Muscle of arm (tissue), 14 donors: ENCODE measurements at places on chromosomes 7 and 10.

GRCh38 chr10:79344502-79345195, 2.6 kb upstream of the PPIF start:
- no peak for DNase-seq

GRCh38 chr7:1555046-1555812, 776 bp downstream of the TMEM184A start:
- no peak for DNase-seq

- DNase-seq = no peak
Measured at GRCh38 chr10:111137007-111137406, 60.2 kb downstream of the ADRA2A start.

DNA sequence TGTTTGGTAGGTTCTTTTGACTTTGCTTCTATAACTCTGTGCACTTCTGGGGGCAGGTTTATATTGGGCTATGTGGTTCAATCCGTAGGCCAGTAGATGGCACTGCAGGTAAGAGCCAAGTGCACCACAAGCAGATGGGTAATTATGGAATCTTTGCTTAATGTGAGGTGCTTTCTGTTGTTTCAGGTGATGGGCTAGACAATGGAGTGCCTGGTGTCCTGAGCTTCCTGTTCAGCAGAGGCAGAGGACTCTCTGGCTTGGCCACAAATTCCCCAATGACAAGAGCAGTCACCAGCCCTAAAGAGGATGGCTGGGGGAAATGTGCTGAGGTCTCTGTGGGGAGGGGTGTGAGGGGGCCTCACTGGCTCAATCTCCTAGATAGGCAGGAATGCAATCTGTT, 455.0 kb downstream of the CCSER2 start:
- peak; percentile 5 for DNase-seq

DNA sequence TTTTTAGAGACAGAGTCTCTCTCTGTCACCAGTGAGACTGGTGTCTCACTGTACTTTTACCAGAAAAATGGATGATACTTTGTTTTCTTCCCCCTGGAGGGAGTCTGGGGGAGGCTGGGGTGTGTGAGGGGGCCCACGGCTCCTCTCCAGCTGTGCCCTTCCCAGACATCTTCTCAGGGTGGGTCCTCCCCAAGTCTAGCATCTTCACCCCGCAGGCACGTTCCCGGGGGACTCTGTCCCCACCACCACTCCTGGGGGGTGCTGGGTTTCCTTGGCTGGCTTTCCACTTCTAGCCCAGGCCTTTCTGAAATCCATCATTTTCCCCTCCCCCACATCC, 61.8 kb upstream of the MKRN1 start:
- no peak for DNase-seq

- DNase-seq = no peak
Measured at GRCh38 chr10:63132651-63133055, 475 bp upstream of the NRBF2 start.

- no peak for DNase-seq
Measured at GRCh38 chr10:114806562-114807391, 14.8 kb upstream of the FHIP2A start.
